ENCODE measurements at places on chromosomes 5 and 9.

DNA sequence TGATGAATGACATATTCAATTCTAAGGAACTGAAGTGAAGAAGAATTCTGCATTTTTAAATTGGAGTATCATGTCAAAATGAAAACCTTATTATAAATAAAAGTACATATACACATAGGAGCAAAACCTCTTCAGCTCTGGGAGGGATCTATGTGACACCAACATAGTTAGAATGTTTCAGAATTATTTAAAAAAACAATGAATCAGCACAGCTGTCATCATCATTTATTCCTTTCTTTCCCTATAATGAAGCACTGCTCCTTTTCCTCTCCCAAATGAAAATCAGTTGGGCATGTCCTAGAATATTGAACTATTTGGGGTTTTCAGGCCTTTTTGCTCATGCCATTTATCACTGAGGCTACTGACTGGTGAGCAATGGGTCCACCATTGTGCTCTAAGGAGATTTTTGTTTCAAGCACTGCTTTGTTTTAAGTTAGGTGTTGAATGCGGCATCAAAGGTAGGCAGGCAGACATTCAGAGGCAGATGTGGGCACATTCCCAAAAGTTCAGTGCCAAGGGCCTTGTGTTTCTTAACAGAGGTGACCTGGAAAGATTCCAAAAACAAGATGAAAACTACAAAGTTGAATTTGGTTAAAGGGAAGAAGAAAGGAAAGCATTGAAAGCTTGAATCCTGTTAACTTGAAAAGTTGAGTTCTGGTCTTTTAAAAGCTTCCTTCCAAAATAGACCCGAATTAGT lies 126.4 kb upstream of the ADAMTSL1 start:
- no peak for DNase-seq

- no peak for DNase-seq
Observed at GRCh38 chr5:119808024-119808423, 178.7 kb downstream of the FAM170A start.

- DNase-seq, result no peak
Observed at GRCh38 chr9:4700091-4700490, 20.7 kb downstream of the CDC37L1 start.

GRCh38 chr5:93078082-93079038 lies 502.7 kb downstream of the NR2F1-AS1 start:
- no peak for DNase-seq

GRCh38 chr5:117255211-117256027 lies 680.8 kb upstream of the SEMA6A start:
- no peak for DNase-seq

- no peak for DNase-seq
Observed at GRCh38 chr5:127176769-127177168, 103.5 kb upstream of the C5orf63 start.

DNA sequence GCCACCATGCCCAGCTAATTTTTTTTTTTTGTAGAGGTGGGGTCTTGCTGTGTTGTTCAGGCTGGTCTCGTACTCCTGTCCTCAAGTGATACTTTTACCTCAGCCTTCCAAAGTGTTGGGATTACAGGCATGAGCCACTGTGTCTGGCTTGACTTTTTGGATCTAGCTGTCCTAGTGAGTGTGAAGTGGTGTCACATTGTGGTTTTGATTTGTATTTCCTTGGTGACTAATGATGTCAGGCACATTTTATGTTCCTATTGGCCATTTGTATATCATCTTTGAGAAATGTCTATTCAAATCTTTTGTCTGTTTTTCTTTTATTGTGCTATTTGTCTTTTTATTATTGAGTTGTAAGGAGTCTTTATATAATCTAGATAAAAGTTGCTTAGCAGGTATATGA lies 53.5 kb upstream of the MCCC2 start:
- no peak for DNase-seq

DNA sequence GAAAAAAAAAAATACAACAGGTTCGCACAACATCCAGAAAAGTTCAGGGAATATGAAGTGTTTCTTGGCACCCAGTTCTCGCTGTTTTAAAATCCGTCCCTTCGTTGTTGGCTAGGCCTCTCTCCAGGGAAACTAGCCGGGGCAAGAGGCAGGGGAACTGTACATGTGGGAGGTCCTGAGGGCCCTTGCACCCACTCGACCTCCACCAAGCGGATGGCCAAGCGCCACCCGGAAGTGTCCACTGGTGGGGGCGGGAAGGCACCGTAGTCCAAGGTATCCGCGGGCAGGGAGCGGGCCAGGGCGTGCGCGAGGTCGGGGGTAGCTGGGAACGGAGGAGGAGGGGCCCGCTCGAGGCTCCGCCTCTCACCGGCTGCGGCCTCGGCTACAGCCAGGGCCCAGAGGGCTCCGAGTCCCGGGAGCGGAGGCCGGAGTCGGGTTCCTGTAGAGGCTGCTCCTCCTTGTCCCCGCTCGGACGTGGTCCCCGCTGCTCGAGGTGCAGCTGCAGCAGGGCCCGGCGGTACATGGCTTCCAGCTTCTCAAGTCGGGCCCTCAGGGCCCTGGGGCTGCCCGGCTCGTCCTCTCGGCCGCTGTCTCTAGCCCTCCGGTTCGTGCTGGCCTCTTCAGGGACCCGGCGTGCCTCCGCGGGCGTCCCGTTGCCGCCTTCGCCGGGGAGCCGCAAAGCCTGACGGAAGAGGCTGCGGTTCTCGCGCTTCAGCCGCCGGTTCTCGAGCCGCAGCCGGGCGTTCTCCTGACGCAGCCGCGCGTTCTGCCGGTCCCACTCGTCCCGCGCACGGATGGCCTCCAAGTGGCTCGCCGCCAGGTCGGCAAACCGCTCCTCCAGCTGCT lies 720 bp downstream of the TUSC1 start:
- no peak for DNase-seq

DNA sequence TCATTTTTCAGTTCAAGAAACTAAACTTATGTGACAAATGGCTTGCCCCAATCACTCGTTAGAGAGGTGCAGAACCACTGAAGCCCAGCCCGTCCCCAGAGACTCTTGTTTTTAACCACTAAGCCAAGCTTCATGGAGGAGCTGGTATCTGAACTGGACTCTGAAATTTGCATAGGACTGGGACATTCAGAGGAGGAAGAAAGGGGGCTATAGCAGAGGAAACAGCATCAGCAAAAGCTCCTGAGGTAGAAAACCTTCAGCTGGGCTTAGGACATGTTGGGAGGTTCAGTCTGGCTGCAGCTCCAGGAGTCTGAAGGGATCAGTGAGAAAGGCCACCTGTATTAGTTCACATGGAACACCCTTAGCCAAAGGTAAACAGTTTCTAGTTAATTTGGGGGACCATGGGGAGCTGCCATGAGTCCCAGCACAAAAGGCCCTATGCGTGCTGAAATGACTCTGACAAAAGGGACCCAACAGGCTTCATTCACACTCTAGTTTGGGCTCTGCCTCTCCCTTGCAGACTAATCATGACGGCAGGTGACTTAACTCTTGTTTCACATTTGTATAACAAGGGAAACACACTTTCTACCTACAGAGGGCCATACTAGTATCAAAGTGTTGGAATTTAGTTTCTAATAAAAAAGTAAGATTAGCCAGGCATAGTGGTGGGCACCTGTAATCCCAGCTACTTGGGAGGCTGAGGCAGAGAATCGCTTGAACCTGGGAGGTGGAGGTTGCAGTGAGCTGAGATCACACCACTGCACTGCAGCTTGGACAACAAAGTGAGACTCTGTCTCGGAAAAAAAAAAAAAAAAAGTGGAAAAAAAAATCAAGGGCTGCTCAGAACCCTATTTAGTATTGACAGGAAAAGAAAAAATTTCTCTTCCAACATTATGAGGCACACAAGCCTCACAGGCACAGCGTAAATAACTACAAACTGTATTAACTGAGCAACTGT lies 10.2 kb downstream of the FBXO10 start:
- no peak for DNase-seq

- DNase-seq, result no peak
Observed at GRCh38 chr5:6175172-6175854, 203.0 kb downstream of the MED10 start.

DNA sequence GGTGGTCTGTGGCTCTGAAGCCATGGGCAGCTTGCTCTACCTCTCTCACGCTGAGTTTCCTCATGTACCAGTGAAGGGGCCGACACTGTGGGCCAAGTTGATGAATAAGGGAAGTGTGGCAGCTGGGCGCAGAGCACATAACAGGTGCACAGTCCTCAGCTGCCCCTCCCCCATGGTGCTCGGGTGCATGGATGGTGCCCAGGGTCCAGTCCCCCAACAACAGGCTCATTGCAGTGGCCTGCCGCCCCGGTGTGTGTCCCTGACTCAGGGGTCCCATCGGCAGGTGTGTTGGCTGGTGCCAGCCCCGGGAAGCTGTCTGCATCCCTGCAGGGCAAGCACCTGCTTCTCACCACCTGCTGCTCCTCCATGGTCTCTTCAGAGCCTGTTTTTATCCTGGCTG lies 36.6 kb downstream of the COL5A1 start:
- DNase-seq, result no peak

DNA sequence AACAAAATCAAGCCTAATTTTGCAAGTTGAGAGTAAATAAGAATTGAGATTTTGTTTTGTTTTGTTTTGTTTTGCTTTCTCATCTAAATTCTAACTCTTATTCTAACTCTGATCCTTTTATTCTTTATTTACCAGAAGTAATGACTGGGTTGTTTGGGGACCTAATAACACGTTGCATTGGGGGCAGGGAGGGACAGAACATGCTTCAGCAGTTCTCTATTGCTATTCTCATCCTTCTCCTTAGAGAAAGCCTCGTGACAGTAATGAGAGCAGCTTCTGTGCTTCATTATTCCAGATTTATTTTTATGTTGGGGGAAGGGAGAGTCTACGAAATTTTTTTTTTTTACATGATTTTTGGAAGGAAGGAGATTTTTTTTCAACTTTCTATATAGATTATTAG lies 21.1 kb downstream of the CPEB4 start:
- DNase-seq, result no peak

DNA sequence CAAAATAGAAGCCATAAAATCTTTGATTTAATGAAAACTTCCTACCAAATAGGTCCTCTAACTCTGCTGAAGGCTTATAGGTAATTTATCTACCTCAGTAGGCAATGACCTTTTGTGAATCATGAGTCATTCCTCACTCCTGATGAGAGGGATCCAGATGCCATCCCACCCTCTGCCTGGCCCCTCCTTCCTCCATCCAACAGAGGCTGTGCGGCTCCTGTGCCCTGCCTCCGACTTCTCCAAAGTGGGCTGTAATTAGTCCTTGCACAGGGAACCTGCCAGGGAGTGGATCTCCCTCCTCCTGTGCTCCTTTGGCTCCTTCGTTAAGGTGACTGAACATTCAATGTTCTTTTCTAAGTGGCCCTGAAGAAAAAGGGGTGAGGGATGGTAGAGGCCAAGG lies 213.9 kb upstream of the TBCA start:
- DNase-seq, result no peak

GRCh38 chr5:145521066-145521465 lies 314.1 kb downstream of the PRELID2 start:
- no peak for DNase-seq

DNA sequence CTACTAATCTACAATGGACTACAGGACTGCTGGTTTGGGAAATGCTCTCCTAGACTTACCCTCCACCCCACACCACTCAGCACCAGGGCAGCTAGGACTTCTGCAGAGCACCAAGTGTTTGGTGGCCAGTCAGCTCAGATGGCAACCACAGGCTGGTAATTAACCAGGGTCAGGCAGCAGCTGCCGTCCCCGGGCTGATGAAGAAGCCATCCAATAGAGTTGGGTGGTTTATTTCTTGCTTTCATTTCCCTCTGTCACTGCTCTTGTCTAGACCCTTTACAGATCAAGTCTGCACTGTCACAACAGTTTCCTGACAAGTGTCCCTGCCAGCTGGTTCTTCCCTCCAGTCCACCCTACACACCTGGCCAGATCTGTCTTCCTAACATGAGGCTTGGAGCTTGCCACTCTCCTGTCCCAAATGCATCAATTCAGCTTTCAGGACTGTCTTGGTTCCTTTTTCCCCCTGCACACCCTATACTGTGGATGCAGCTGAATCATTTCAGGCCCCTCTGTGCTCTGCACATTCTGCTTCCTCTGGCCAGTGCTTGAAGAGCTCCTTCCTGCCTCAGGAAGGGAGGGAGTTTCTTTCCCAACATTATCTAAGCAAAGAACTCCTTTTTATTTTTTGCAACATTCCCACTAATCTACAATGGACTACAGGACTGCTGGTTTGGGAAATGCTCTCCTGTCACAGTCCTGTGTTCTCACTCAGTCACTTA lies 30.2 kb upstream of the HSPA9 start:
- no peak for DNase-seq

Data from stimulated activated naive CD4-positive, alpha-beta T cell treated with Interleukin-2 at 50 U/mL for 16 hours (primary cell).